ENCODE measurements at places on chromosomes 3 and 15.

GRCh38 chr15:44647036-44647435 lies 16.4 kb downstream of the SPG11 start:
- no peak for DNase-seq

DNA sequence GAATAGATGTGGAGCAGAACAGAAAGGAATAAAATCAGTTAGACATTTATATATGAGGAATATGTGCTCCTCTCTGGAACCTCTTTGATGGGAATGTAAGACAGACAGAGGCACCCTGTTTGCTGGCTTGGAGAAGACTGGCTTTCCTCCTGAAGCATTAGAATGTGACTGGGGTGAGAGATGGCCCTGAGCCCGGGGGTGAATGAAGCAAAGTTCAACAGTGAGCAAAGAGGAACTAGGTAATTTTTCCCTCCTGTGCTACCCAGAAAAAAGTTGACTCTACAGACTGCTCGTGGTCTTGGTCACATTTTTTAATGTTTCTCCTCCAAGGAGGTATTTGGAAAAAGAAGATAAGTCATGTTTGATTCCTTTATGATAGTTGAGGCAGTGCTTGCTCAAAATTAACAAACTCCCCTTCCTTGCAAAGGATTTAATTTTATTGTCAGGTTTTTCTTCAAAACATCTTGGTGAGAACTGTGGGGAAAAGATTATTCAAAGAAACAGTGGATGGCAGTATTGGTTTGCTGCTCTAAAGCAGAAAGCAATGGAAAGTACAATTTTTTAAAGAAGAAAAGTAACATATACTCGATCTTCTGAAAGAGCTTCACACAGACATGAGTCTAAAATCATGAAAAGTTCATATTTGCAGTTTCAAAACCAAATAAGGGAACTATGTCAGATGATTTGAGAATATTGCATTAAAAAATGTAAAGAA lies 370.4 kb upstream of the CDIN1 start:
- DNase-seq, result no peak

DNA sequence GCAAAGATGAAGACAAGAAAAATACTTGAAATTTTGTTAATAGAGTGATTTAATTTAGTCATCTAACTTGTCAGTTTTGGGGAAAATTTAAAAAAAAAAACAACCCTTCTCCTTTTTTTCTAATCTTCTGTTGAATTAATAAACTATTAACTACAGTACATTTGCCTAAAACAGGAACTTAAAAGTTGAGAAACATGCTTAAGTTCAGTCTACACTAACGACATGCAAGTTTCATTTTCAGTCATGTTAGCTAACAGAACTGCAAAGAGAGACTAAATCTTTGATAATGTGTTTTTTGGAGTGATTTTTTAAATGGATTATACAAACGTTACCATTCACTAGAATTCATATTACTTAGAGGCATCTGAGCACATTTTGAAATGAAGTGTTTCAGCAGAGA lies 71.9 kb upstream of the MBNL1 start:
- no peak for DNase-seq

GRCh38 chr3:62968128-62968527 lies 92.9 kb upstream of the CADPS start:
- DNase-seq, result no peak

DNA sequence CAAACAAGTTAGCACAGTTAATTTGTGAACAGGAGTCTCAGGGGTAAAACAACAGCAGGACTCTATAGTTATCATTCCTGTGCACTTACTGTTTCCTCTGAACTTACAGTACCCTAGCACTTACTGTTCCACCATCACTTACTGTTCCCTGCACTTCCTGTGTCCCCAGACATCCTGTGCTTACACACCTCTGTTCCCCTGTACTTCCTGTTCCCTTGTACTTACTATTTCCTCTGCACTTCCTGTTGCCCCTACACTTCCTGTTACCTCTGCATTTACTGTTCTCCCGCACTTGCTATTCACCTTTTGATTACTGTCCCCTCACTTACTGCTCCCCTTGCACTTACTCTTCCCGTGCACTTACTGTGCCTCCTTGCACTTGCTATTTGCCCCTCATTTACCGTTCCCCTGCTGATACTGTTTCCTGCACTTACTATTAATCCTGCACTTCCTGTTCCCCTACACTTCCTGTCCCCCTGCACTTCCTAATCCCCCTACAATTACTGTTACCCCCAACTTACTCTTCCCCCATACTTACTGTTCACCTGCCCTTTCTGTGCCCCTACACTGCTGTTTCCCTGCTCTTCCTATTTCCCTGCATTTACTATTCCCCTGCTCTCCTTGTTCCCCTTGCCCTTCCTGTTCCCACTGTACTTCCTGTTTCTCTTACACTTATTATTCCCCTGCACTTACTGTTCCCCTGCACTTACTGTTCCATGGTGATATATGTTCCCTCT lies 30.3 kb downstream of the TPRA1 start:
- no peak for DNase-seq

DNA sequence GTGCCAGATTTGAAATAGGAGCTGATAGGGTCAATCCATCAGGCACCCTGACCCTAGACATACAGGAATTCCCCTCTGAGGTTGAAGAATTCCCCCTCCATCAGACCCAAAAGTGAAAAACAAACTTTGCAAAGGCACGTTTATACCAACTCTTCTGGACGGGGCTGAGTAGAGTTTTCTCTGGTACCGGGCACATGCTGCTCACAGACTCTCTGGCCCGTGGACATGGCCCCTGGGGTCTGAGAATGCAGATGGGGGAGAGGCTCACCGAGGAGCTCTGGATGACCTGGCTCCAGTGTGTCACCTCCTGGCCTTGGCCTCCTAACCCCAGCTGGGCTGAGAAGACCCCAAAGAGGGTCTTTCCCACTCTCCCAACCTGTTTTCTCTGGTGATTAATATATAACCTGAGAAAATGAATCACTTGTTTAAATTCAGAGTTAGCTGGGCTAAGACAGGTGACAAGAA lies 11.2 kb upstream of the LIPC start:
- no peak for DNase-seq

GRCh38 chr3:136022529-136023263 lies 57.2 kb downstream of the PPP2R3A start:
- DNase-seq, result no peak

DNA sequence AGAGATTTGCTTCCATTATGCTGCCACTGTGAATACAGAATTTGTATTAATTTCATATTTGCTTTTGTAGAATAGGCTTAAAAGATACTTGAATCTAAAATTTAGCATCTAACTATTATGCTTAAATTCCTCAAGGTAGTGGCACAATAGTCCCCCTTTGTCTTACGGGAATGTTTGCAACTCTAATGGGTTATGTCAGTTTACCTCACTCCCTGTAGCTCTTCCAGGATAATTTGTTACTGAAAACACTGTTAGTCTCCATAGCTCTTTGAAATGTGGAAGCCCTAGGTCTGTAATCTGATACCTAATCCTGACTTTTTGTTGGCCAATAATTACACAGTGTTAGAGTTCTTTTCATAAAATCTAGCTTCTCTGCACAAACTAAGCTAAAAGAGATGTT lies 433.4 kb downstream of the PYDC2 start:
- DNase-seq, result no peak

- no peak for DNase-seq
These were observed 258.4 kb downstream of the GBE1 start for GRCh38 chr3:81503026-81503425.

GRCh38 chr3:30350901-30351300 lies 255.5 kb upstream of the TGFBR2 start:
- no peak for DNase-seq

GRCh38 chr3:46959161-46959511 lies 17.4 kb downstream of the CCDC12 start:
- no peak for DNase-seq

- DNase-seq, result no peak
These were observed 34.1 kb upstream of the TM4SF1 start for GRCh38 chr3:149411583-149411982.

- DNase-seq, result no peak
These were observed 8.6 kb downstream of the PIK3CA start for GRCh38 chr3:179156775-179157174.

DNA sequence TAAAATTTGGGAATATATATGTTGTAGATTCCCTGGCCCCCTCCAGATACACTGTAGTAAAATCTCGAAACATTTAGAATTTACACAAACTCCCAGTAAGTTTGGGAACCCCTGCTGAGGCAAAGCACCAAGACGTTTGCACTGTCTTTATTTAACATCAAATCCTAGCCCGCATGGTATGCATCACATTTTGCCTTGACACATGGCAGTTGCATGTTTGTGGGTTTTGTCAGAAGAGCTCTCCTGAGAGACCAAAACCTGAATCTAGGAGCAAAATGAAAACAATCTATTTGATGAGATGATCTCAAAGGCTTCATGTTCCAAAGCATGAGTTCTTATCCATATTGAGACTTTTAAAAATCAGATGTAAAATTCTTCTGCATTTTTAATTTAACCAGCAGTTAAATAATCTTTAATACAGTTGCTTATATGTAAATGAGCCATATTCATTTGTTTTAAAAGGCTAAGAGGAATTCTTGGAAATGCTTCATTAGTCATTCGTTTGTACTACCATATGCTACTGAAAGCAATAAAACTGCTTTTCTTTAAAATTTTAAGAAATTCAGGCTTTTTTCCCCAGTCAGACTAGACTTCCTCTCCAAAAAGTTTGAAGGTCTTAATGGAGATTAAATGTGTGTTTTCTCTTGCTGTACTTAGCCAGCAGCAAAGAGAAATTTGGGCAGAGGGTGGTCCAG lies 105.2 kb upstream of the BOC start:
- DNase-seq, result no peak

GRCh38 chr3:14274612-14274936 lies 96.0 kb downstream of the LSM3 start:
- DNase-seq, result no peak
